T-helper 2 cell treated with Interferon-gamma antibody and Interleukin-4, amounts not matched to agents 5 μg/mL and 100 μg/mL, for 36 hours (primary cell): ENCODE measurements at places on chromosomes 16 and 17.
A peak's percentile ranks its signal among the peaks of the same experiment; 100 is the strongest.

DNA sequence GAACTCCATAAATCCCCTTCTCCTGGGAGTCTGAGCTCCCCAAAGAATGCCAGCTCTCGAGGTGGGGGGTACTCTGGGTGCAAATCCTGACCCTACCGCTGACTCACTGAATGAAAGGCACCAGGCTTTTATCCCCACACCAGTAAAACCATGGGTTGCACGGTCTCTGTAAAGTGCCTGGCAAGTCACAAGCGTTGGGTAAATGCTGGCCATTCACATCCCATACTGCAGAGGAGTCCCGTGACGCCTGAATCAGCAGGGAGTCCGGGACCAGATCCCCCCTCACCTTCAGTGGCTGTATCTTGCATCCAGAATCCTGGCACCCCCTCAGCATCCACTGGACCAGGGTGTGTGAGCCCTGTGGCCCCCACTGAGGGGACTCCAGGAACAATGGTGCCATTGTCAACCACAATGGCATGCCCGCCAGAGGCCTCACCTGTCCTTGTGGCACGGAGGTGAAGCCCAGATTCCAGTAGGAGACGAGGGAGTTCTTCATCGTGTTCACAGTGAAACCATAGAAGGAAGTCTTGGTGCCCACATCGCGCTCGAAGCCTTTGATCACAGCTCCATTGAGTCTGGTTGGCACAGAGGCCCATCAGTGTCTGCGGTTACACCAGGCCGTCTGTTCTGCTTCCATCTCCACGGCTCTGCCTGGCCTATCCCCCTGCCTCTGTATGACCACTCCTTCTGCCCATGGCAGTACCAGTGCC is 13.3 kb downstream of the ST6GALNAC2 start:
- H3K27ac ChIP-seq, result no peak overlapping the region
- no peak overlapping the region for H3K4me3 ChIP-seq
- H3K36me3 ChIP-seq, result no peaks in the 10 kb centered on the region
- peaks cover 4% of the 10 kb centered on the region for H3K4me1 ChIP-seq
- no peak for DNase-seq

- H3K27ac ChIP-seq, result no peak overlapping the region
- peaks cover 10% of the 10 kb centered on the region for H3K27me3 ChIP-seq
- no peak for DNase-seq
- H3K4me1 ChIP-seq, result no peaks in the 10 kb centered on the region
- no peaks in the 10 kb centered on the region for H3K36me3 ChIP-seq
- H3K4me3 ChIP-seq, result no peak overlapping the region
Measured at GRCh38 chr16:54268340-54268739, 18.2 kb downstream of the IRX3 start.

- H3K27ac ChIP-seq, result peak overlapping the region; percentile 81
- peaks cover 48% of the 10 kb centered on the region for H3K4me1 ChIP-seq
- DNase-seq, result no peak
- H3K36me3 ChIP-seq, result peaks cover 70% of the 10 kb centered on the region
- H3K27me3 ChIP-seq, result no peaks in the 10 kb centered on the region
- H3K4me3 ChIP-seq, result peak overlapping the region; percentile 90
Measured at GRCh38 chr17:78122931-78123249, 5.7 kb downstream of the TMC6 start.

GRCh38 chr17:50318501-50319285 is 27.2 kb upstream of the XYLT2 start:
- DNase-seq, result no peak
- H3K36me3 ChIP-seq, result no peaks in the 10 kb centered on the region
- no peak overlapping the region for H3K27ac ChIP-seq
- no peak overlapping the region for H3K4me3 ChIP-seq
- H3K27me3 ChIP-seq, result no peaks in the 10 kb centered on the region

- H3K27me3 ChIP-seq, result peaks cover 4% of the 10 kb centered on the region
- no peak for DNase-seq
- H3K27ac ChIP-seq, result no peak overlapping the region
- H3K4me3 ChIP-seq, result no peak overlapping the region
- no peaks in the 10 kb centered on the region for H3K36me3 ChIP-seq
Measured at GRCh38 chr17:56812901-56813388, 20.8 kb downstream of the C17orf67 start.

- no peak for DNase-seq
- peaks cover 2% of the 10 kb centered on the region for H3K36me3 ChIP-seq
- peaks cover 4% of the 10 kb centered on the region for H3K4me1 ChIP-seq
- no peaks in the 10 kb centered on the region for H3K27me3 ChIP-seq
- no peak overlapping the region for H3K27ac ChIP-seq
- no peak overlapping the region for H3K4me3 ChIP-seq
Measured at GRCh38 chr16:22386976-22387375, 12.6 kb upstream of the CDR2 start.

- no peak overlapping the region for H3K27ac ChIP-seq
- no peaks in the 10 kb centered on the region for H3K27me3 ChIP-seq
- H3K4me1 ChIP-seq, result no peaks in the 10 kb centered on the region
Measured at GRCh38 chr16:49189286-49189685, 92.4 kb downstream of the CBLN1 start.

DNA sequence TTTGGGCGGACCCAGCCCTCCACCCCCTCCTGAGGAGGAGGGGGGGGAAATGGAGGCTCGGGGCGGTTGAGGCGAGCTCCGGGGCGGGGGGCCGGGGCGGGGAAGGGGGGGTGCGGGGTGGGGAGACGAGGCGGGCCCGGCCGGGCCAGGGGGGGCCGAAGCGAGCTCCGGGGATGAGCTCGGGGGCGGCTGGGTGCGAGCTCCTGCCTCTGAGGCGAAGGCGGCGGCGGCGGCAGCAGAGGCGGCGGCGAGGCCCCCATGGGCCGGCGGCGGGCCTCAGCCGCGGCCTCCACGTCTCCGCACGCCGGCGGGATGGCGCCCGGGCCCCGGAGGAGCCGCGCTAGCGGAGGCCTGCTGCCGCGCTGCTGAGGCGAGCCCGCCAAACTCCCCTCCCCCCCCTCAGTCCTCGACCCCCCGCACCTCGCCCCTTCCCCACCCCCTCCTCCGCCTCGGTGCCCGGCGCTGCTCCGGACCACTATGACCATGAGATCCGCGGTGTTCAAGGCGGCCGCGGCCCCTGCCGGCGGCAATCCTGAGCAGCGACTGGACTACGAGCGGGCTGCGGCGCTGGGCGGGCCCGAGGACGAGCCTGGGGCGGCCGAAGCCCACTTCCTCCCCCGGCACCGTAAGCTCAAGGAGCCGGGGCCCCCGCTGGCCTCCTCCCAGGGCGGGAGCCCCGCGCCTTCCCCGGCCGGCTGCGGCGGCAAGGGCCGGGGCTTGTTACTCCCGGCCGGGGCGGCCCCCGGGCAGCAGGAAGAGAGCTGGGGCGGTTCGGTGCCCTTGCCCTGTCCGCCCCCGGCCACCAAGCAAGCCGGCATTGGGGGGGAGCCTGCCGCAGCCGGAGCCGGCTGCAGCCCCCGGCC is 596 bp downstream of the MSL1 start:
- H3K4me3 ChIP-seq, result no peak overlapping the region
- DNase-seq, result no peak
- H3K27ac ChIP-seq, result no peak overlapping the region
- H3K36me3 ChIP-seq, result peaks cover 29% of the 10 kb centered on the region
